Amygdala (tissue), 56 donors: ENCODE measurements at places on chromosomes 16 and 17.

GRCh38 chr16:7745276-7745675 is 412.6 kb downstream of the RBFOX1 start:
- no peak for DNase-seq

DNA sequence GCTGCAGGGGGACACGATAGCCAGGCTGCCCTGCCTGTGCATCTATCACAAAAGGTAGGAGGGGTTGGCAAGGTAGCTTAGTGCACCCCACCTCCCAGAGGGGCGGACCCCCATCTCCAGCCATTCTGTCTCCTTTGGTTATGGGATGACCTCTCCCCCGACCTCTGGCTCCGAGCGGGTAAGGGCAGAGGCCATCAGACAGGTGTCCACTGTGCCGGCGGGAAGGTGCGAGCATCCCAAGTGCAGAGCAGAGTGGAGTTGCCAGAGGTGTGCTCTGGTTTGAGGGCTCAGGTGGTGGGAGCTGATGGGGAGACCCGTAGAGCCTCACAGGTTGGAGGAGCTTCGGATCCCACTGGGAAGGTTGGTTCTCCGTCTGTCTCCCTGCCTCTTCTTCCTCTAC is 11.7 kb downstream of the LDHD start:
- DNase-seq: no peak

DNA sequence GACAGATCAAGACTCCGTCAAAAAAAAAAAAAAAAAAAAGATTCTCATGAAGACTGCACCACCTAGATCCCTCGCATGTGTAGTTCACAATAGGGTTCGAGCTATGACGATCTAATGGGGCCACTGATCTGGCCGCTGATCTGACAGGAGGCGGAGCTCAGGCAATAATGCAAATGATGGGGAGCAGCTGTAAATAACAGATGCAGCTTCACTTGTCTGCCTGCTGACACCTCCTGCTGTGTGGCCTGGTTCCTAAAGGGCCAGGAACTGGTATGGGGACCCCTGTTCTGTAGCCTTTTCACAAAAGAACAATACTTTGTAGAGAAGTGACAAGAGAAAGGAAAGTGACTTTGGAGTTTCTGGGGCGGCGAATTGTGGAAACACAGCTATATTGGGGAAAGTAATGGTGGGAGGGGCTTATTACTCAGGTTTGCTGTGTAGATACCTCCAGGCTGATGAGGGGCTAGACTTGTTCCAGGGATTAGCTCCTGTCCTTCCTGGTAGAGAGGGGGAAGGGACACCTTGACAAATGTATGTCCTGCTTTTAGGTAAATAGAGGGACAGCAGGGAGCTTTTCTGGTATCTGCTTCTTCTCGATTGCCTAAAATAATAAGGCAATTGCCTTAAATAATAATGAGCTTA is 57.1 kb downstream of the HAPSTR1 start:
- DNase-seq: no peak

- DNase-seq: no peak
Measured at GRCh38 chr16:1082952-1083675, 10.6 kb downstream of the SSTR5 start.

DNA sequence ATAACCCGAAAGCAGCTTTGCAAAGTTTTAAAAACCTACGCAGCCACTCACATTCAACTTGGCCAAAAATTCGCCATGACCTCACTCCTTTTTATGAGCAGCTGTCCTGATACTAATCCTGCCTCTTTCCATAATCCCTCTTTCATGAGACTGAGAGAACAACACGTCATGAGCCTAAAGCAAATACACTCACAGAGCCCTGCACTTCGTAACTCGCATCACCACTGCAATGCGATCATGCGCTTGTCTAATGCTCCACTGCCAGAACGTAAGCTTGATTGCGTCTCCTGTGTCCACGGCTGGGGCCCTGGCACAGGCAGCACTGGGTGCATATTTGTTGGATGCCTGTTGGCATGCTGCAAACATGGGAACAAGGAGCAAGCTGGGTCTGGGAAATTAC is 36.2 kb downstream of the CDRT4 start:
- DNase-seq: no peak

DNA sequence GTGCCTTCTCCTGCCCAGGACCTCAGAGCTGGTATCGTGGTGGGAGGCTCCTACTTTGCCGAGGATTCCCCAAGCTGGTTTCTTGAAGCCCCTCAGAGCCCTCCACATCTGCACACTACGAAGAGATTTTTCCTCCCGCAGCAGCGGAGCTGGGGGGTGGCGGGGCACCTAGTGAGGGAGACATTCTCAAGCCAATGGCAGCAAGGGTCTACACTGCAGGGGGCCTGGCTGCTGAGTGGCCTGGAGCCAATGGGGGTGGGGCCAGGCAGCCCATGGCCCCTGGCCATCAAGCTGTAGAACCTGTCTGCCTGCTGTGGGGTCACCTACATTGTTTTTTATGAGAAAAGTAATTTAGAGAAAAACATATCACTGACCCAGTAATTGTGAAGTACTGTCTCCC is 5.0 kb downstream of the SLC26A11 start:
- no peak for DNase-seq

- DNase-seq: no peak
Measured at GRCh38 chr17:51742571-51742970, 415.9 kb downstream of the CA10 start.

- peak; percentile 94 for DNase-seq
Measured at GRCh38 chr16:89246903-89247733, 29.6 kb downstream of the ZNF778 start.

DNA sequence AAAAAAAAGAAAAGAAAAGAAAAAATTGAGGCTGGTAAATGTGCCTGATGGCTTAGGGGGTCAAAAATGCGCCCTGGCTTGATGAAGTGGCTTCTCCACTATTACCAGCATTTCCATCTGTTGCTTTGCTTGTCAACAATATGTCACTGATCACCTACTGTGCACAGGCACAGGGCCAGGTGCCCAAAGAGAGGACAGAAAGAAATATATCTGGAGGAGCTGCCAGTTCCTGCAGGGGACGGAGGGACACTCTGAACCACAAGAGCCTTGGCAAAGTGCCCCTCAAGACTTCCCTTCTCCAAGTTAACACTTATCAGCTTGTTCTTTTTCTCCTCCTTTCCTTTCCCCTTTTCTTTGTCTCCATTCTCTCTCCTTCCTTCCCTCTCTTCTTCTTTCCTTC is 34.7 kb downstream of the GINS3 start:
- DNase-seq: no peak

- no peak for DNase-seq
Measured at GRCh38 chr16:4517812-4518680, 20.5 kb downstream of the CDIP1 start.

- DNase-seq: no peak
Measured at GRCh38 chr16:69837380-69837779, 75.2 kb downstream of the WWP2 start.

DNA sequence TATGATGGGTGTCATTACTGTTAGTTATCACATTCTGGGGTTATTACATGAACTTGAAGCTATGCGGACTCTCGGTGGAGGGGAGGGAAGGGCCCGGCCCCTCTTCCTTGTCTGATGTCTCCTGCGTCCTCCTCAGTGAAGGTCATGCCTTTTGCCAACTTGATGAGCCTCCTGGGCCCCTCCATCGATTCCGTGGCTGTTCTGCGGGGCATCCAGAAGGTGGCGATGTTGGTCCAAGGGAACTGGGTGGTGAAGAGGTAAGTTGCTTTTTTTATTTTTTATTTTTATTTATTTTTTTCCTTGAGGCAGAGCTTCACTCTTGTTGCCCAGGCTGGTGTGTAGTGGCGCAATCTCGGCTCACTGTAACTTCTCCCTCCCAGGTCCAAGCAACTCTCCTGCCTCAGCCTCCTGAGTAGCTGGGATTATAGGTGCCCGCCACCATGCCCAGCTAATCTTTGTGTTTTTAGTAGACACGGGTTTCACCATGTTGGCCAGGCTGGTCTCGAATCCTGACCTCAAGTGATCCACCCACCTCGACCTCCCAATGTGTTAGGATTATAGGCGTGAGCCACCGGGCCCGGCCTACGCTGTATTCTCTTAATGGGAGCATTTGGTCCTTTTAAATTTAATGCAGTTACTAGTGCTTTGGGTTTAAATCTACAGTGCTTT is 21.6 kb downstream of the POLR3E start:
- DNase-seq: no peak

GRCh38 chr16:74817851-74818250 is 43.2 kb upstream of the FA2H start:
- DNase-seq: no peak

GRCh38 chr16:88924834-88925539 is 52.0 kb downstream of the CBFA2T3 start:
- peak; percentile 28 for DNase-seq

- no peak for DNase-seq
Measured at GRCh38 chr17:11170881-11171280, 70.1 kb upstream of the SHISA6 start.

DNA sequence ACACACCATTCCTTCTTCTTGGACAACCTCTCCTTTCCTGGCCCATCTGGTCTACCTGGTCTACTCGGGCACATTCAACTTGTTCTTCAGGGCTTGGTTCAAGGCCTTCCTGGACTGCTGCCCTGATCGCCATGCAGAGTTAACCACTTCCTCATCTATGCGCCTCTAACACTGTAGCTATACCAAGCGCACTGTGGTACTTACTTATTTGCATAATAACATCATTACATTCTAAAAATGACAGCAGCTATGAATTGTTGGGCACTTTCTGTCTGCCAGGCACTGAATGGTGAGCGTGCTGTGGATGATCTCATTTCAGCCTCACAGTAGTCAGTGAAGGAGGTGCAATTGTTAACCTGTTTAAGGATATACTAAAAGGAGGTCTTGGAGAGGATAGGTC is 66.9 kb upstream of the SDK2 start:
- no peak for DNase-seq

GRCh38 chr17:76051561-76051960 is 20.8 kb downstream of the SRP68 start:
- no peak for DNase-seq

DNA sequence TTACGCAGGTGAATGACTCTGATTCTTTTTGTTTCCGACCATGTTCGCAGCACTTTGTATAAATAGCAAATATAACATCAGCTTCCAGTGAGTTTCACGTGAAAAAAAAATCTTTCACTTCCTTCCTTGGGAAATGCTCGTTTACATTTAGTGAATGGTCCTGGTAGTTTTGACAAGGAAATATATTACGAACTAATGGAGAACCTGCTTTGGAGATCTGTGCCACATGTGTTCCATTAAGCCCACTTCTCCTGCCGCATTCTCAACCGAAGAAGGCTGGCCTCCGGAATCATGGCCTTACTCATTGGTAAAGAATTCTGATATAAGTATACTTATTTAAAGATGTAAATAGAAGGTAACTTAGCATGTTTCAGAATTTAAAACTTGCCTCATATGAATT is 3.6 kb downstream of the CRAMP1 start:
- DNase-seq: no peak

GRCh38 chr17:1454541-1454940 is 1.5 kb downstream of the CRK start:
- no peak for DNase-seq

DNA sequence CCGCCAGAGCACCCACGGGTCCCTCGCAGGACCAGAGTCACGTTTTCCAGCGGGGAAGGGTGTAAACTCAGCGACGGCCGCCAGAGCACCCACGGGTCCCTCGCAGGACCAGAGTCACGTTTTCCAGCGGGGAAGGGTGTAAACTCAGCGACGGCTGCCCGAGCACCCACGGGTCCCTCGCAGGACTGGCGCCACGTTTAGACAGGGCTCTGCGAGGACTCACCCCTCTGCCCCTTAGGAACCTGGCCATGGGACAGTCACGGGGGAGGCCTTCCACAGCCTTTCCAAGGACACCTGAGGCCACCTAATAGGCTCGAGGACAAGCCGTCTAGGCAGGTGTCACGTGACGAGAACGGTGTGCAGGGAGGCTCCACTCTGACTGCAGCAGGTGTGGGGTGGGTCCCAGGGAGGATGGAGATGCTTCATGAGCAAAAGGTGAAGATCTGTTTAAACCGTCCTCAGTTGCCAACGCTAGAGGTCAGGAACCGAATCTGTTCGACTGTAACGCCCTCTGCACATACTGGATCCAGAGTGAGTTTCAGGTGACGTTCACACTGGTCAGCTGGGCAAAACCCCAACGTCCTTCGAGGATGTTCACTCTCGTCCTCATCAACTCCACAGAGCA is 48.0 kb upstream of the METRNL start:
- DNase-seq: no peak

DNA sequence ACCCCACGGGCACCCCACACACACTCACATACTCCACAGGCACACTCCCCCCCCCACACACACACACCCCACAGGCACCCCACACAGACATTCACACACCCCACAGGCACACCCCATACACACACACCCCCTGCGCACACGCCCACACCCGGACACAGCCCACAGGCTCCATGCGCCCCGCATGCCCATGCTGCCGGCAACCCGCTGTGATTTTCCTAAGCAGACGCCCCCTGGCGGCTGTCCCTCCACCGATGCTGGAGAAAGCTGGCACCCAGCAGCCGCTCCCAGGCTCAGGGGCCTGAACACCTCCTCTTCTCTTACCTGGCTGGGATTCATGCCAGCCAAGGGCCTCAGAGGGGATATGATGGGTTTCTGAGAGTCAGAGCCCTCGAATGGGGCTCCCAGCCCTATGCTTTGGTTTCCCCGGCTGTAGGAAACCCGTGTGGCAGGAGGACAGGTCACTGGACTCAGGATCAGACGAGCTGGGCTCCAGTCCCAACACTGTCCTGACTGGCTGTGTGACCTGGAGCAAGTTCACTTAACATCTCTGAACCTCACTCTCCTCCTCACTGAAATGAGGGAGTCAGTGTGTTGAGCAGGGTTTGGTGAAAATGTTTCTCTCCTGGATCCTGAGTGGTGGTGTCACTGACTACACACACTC is 19.6 kb upstream of the TNFRSF13B start:
- DNase-seq: peak; percentile 61

DNA sequence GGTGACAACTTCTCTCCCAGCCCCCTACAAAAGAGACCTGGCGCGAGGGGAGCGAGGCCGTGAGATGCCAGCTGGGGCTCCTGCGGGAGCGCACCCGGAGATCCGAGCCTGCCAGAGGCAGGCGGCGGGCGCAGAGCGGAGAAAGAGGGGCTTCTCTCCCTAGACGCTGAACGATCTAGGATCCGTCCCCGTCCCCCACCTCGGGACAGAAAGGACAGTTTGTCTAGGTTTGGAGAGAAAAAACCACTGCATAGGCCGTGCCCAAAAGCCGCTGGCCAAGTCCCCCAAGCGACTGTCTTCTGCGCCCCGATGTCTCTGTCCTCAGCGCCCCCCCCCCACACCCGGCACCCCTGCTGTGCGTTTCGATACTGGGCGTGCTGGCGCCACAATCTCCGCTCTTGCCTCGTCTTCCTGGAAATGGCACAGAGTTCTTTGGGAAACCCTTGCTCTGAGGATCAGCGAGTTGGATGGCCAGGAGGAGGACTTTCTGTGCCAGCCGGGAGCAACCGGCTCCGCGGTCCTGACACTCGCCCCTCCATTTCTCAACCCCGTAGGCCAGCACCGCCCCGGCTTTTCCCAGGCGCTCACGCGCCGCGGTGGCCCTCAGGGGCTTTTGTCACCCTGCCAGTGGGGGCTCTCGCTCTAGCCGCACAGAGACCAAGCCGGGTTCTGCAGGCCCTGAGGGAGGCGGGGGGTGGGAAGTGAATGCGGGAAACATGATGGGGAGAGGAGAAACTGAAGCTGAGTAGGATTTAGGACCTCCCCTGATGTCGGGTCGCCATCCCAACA is 1.0 kb downstream of the SSTR2 start:
- no peak for DNase-seq

DNA sequence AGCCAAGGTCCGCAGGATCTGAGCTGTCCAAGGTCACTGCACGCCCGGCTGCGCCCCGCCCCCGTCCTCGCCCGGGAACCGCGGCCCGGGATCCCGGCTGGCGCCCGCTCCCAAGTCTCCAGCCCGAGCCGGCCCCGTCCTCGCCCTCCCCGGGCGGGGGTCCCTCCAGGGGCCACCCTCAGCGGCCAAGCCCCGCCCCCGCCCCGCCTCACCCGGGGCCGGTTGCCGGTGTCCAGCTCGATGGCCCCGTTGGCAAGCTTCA is 216 bp downstream of the VPS9D1 start:
- no peak for DNase-seq
